ENCODE measurements at places on chromosomes 3 and 15.

DNA sequence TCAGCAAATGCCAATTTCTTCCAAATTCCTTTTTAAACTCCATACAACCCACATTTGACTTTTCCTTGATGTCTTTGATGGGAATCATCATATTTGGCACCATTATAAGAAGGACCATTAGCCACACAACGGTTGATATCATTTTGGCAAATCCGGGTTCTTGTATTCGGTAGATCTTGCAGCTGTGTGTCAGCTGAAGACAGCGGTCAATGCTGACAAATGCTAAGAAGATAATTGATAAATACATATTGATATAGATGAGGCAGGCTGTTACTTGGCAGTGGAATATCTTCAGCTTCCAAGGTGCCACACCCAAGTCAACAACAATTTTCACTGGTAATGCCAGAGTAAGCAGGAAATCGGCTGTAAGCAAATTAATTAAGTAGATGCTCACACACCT, 4.2 kb downstream of the GPR171 start:
- no peak for DNase-seq

DNA sequence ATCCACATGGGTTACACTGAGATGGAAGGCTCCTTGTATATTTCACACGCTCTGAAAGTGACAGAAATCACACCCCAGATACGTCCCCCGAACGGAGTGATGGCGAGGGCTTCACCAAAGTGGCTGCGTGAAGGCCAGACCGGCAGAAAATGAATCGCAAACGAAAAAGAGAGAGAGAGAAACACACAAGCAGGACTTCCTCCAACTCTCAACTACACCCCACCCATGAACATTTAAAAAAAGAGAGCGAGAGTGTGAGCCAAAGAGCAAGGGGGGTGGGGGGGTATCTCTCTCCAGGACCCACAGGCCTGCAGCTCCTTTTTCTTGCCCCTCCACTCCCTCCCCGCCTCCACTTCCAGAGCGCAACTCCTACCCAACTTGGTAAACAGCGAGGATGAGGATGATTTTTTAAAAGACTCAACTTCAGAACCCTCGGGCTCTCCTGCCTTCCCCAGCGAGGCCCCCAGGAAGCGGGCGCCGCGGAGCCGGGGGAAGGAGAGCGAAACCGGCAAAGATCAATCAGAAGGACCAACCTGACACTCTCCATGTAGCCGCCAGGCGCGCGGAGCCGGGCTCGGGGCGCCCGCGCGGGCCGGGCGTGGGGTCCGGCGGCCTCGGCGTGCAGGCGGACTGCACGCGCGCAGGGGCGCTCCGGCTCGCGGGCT, 519.1 kb downstream of the FOXP1 start:
- no peak for DNase-seq

DNA sequence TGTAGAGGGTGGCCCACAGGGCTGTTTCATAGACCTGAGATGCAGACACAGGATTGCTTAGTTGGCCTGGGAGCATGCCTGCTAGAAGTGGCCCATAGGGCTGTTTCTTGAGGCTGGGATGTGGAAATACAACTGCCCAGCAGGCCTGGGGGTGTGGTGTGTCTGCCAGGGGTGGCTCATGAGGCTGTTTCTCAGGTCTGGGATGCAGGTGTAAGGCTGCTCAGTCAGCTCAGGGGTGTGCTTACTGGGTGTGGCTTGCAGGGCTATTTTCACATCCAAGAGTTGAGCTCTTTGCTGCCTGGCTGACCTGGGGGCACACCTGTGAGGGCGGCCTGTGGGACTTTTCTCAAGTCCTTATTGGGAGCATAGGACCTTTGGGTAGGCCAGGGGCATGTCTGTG, 131.3 kb downstream of the DOCK3 start:
- DNase-seq = no peak

- no peak for DNase-seq
These were observed 220.6 kb upstream of the THRB start for GRCh38 chr3:24715171-24715792.

DNA sequence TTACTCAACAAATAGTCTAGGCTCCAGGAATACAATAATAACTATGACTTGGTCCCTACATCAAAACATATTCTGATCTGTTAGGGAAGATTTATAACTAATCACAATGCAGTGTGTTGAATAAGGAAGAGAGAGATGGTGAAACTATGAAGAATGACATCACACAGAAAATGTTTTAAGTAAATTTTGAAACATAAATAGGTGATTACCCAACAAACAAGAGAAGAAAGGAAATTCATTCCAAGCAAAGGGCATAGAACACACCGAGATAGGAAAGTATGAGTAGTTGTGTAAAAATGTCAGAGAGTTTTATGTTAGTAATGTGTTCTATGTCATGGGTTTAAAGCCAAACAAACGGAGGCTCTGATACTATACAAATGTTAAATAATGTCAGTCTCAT, 13.4 kb downstream of the SEC62 start:
- no peak for DNase-seq

GRCh38 chr3:121232309-121233225, 313.2 kb downstream of the POLQ start:
- no peak for DNase-seq

GRCh38 chr15:60912984-60913697, 316.0 kb downstream of the RORA start:
- no peak for DNase-seq

GRCh38 chr3:183545708-183546107, 9.8 kb downstream of the KLHL6 start:
- no peak for DNase-seq

GRCh38 chr3:167305340-167305890, 74.7 kb downstream of the ZBBX start:
- DNase-seq = no peak

DNA sequence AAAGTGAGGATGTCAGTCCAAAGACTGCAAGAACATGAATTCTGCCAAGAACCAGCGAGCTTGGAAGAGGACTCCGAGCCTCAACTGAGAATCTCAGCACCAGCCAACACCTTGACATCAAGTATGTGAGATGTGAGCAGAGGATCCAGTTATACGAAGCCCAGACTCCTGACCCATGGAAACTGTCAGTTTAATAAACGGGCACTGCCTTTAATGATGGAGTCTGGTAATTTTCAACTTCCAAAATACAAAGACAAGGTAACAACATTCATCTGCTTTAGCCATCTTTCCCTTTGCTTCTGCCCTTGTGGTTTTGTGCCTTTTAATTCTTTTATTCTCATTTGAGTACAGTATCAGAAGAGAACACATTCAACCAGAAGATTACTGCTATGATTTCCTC, 211.9 kb downstream of the ULK4 start:
- DNase-seq = no peak

- no peak for DNase-seq
These were observed 121.3 kb downstream of the CHST2 start for GRCh38 chr3:143240886-143241285.

GRCh38 chr3:197422506-197422905, 124.1 kb upstream of the DLG1 start:
- no peak for DNase-seq

DNA sequence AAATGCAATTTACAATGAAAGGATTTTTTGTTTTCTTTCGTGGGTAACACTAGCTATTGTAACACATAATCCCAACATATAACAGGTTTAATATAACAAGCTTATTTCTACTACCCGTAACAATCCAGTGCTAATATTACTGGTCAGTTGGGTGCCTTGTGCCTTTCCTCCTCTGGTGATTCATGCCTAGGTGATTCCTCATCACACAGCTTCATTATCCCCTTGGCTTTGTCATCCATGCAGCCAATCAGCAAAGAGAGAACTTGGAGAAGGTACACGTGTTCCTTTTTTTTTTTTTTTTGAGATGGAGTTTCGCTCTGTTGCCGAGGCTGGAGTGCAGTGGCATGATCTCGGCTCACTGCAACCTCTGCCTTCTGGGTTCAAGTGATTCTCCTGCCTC, 30.7 kb downstream of the CHST14 start:
- DNase-seq = no peak

GRCh38 chr3:59161048-59161447, 111.2 kb upstream of the CFAP20DC start:
- DNase-seq = no peak

DNA sequence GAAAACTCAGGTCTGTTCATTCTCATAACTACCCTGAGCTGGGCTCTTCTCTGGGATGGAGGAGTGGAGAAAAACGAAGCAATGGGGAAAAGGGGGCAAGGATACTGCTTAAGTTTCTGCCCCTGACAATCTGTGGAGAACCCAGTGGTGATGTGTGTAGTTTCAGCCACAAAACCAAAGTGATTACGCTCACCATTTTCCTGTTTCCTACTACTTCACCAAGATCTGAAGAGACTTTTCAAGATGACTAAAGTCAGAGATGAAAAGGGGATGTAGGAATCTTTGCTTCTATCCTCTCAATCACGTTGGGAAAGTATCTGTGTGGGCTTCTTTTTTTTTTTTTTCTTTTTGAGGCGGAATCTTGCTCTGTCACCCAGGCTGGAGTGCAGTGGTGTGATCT, 8.3 kb upstream of the UBE2E1 start:
- no peak for DNase-seq

DNA sequence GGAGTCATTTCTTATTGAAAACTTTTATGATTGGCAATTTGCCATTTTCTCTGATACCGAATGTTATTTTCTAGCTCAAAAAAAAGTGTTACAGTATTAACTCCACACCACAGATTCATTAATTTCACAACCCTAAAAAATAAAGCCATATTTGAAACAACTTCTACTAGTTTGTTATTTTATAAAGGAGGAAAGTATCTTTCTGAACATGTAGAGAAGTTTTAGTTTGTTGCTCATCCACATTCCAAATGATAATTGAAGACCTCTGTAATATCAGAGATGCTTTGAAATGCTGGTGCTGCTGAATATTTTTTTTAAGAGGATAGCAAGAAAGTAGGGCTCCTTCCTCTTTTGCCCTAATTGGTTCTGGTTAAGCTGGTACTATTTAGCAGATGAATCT, 1.9 kb downstream of the VGLL3 start:
- no peak for DNase-seq

- peak; percentile 13 for DNase-seq
These were observed 45.6 kb downstream of the NMD3 start for GRCh38 chr3:161266731-161267150.

DNA sequence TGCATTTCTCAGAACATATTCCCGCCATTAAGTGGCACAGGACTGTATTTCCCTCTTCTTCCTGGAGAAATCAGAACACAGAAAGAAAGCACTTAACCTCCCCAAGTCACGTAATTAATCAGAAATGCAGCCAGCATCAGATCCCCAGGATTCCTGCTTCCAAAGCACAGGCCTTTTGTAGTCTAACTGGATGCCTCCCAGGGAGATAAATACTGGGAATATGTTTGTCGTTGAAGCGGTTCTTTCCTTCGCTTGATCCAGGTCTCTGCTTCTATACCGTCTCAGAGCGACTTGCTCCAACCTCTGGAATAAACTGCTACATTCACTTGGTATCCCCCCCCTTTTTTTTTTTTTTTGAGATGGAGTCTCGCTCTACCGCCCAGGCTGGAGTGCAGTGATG, 198.6 kb downstream of the KBTBD8 start:
- peak; percentile 8 for DNase-seq

DNA sequence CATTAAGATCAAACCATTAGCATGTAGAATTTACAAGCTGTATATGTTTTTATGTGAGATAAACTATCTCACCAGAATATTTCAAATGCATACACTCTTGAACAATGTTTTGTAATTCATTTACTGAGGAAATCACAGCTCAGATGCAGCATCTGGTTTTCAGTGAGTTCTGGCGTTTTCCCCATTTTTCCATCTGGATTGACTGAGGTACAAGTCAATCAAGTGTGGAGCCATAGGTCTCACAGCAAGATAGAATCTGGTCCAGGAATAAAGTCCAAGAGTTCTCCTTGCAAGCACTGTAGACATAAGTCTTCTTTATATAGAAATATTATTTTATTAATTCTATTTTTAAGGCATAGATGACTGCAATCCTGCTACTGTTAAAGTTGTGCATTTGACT, 219.3 kb downstream of the ZBBX start:
- DNase-seq = no peak

GRCh38 chr15:89999676-90000185, 1.4 kb upstream of the ZNF710 start:
- no peak for DNase-seq

- DNase-seq = peak; percentile 59
These were observed 364.7 kb downstream of the EPHB1 start for GRCh38 chr3:135159681-135160247.

GRCh38 chr3:113038328-113038727, 47.5 kb downstream of the GTPBP8 start:
- DNase-seq = no peak

- no peak for DNase-seq
These were observed 427.6 kb upstream of the MDFIC2 start for GRCh38 chr3:70740071-70740470.

DNA sequence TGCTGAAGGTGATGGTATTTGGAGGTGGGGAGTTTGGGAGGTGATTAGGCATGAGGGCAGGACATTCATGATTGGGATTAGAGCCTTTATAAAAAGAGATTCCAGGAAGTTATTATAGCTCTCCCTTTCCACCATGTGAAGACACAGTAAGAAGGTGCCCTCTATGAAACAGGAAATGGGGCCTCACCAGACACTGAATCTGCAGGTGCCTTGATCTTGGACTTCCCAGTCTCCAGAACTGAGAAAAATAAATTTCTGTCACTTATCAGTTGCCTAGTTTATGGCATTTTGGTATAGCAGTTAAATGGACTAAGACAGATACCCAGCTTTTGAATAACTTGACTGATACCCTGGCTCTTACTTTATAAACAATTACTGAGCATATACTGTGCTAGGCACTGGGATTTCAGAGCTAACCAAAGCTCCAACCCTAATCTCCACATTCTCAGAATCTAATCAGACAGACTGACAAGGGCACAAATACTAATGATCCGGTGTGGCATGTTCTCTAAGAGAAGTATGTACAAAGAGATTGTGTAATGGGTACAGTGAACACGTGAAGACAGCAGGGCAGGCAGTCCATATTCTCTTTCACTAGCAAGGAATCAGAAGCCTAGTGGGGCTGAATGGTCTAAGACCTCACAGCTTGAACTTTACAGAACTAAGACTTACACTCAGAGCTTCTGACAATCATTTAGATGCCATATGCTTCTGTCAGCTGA, 343.1 kb downstream of the WDR72 start:
- DNase-seq = no peak

- DNase-seq = no peak
These were observed 31.2 kb downstream of the PLA1A start for GRCh38 chr3:119628816-119629445.

- DNase-seq = no peak
These were observed 480.5 kb upstream of the PROK2 start for GRCh38 chr3:72265256-72266015.

- DNase-seq = no peak
These were observed 72.7 kb downstream of the SPSB4 start for GRCh38 chr3:141123677-141124410.

DNA sequence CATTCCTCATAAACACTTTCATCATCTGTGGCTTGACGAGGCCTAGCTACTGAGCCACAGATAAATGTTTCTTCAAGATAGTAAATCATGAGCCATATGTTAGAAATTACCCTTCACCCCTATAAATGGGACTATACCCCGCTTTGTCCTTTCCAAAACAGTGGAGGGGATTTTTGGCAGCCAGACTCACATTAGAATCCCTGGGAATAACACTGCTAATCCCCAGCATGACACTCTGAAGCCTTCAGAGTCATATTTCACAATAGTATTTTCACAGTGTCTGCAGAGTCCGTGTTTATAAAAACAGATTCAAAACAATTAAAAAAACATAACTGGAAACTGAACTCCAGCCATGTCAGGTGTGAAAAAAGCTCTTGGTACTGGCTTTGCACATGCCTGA, 271.6 kb downstream of the ERC2 start:
- no peak for DNase-seq

Data from NCI-H1417 treated with DMSO at 0.1 percent for 48 hours (cell line).